Pons (tissue), 1 donor: ENCODE measurements at places on chromosomes 5 and 9.
A peak's percentile ranks its signal among the peaks of the same experiment; 100 is the strongest.

- DNase-seq = no peak
Measured at GRCh38 chr9:110911659-110912418, 126.4 kb downstream of the LPAR1 start.

- DNase-seq = no peak
Measured at GRCh38 chr5:110304176-110304575, 422.3 kb downstream of the TMEM232 start.

GRCh38 chr5:63803165-63803564 lies 159.1 kb downstream of the HTR1A start:
- DNase-seq = no peak

DNA sequence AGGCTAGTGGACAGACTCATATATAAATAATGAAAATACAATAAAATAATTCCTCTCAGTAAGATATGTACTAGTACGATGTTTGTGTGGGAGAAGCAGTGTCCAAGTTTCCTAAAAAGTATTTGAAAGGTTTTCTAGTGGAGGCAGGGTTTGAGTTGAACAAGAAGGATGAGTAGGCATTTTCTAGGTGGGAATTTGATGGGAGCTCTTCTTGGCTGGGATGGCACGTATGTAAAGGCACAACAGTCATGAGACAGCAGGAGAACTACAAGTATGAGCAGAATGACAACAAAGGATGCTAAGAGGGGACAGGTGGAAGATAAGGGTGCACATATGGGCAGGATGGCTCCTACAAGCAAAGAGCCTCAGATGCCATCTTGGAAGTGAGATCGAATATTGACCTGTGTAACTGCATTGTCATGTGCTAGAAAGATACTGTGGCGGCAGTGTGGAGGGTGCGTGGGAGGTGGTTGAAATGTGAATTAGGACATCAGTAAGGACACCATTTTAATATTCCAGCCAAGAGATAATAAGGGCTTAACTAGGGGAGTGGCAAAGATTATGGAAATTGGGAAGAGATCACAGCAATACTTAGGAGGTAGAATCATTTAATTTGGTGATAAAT lies 135.8 kb downstream of the RPS23 start:
- DNase-seq = no peak

DNA sequence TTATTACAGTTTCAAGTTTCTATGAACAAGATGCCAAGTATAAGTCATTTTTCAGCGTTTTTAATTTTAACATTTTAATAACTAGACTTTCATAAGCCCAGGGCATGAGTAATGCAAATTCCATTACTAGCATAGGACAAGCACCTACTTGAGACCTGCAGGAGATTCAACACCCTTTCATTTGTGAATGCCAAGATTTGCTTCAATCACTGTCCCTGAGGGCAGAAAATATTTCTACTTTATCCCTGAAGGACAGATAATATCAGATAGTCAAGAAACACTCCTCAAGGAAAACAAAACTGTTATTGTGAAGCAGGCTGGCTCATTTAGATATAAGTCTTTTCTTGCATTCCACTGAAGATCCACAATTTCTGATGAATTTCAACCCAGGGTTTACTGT lies 27.7 kb upstream of the ZNF622 start:
- no peak for DNase-seq

- DNase-seq = no peak
Measured at GRCh38 chr5:145157841-145158240, 677.3 kb downstream of the PRELID2 start.

DNA sequence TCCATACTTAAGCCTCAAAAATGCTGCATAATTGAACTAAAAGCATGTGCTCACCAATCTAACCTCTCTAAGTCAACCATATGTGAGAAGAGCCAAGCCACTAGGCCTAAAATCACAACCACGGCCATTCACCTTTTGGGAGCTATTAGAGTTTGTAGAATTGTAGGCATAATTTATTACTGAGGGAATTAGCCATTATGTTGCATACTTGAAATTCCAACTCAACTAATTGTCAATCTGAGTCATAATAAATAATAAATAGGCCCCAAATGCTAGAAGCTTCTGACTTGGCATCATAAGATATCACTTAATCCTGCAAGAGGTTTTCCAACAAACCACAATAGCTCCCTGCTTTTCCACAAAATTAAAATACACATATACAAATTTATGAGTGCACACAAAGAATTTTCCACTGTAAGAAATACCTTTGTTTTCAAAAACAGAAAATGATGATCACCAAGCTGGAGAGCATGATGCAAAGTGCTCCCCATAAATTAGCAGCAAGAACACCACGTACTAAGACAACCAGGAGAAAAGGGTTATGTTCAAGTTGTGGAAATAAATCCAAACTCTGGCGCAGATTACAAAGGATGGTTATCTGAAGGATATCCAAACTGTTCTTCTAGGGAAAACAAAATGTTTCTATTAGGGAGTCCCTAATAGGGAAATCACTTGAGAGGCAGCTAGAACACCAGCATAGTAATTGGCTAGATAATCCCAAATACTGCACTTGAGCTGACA lies 250.0 kb upstream of the SLC30A5 start:
- DNase-seq = no peak

DNA sequence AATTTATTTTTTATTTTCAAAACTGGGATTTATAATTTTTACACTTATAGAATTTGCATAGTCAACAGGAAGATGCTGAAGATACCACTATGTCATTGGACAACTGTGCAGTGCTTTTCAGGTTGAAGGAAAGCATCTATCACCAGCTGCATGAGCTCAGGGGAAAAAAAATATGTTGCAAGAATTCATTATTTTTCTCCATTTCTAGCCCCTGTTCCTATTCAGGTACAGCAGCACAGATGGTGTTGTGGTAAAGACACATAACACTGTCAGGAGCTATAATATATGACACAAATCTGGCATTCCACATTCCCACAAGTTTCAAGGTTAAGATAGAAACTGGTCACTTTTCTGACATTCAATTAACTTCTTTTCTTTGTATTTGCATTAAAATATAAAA lies 1088.6 kb downstream of the MAT2B start:
- DNase-seq = peak; percentile 12

- peak; percentile 55 for DNase-seq
Measured at GRCh38 chr5:56457887-56458812, 225.0 kb upstream of the ANKRD55 start.

DNA sequence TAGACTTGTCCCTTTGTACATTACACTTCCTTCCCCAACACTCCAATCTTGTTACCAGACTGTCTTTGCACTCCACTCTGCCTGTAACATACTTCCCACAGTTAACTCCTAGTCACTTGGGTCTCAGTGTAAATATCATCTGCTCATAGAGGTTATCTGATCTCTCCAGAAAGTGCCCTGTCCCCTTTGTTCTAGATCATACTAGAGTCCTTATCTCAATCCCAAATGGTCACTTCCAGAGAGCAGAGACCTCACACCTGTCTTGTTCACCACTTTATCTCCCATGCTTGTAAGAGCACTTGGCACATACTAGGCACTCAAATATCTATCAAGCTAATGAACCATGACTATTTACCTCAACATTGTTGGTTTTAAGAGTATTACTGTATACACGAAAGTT lies 30.4 kb downstream of the SETX start:
- DNase-seq = no peak

GRCh38 chr5:179820483-179821297 lies at the start of gene SQSTM1:
Gene SQSTM1, plus strand, starts transcription at chr5:179820905. Its CDS starts 32 bp downstream, at chr5:179820937.
- peak; percentile 81 for DNase-seq

- DNase-seq = no peak
Measured at GRCh38 chr9:7185612-7186011, 427.8 kb downstream of the KDM4C start.

GRCh38 chr5:151890299-151890698 lies 34.4 kb downstream of the GLRA1 start:
- DNase-seq = no peak

- DNase-seq = no peak
Measured at GRCh38 chr9:100351508-100351907, 1.2 kb downstream of the TEX10 start.

DNA sequence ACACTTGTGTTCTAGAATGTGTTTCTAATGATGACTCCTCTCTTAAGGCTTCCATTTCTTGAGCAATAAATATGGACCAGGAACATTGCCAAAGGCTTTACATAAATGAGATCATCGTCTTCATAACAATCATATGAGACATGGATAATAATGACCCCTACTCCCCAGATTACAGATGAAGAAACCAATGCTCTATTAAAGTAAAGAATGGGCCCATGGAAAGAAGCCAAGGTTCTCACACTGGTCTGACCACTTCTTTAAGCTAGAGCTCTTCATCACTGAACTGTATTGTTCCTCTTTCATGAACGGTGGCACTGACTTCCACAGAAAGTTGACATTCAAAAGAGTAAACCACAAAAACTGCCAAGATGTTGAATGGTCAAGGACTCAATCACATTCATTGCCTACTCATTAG lies 65.3 kb downstream of the MARCHF3 start:
- DNase-seq = no peak

GRCh38 chr5:80597500-80597899 lies 27.4 kb upstream of the ANKRD34B start:
- DNase-seq = no peak

GRCh38 chr5:29185558-29185957 lies 2007.9 kb upstream of the CDH6 start:
- DNase-seq = no peak

GRCh38 chr5:91272858-91273257 lies 110.3 kb downstream of the ARRDC3 start:
- DNase-seq = no peak

DNA sequence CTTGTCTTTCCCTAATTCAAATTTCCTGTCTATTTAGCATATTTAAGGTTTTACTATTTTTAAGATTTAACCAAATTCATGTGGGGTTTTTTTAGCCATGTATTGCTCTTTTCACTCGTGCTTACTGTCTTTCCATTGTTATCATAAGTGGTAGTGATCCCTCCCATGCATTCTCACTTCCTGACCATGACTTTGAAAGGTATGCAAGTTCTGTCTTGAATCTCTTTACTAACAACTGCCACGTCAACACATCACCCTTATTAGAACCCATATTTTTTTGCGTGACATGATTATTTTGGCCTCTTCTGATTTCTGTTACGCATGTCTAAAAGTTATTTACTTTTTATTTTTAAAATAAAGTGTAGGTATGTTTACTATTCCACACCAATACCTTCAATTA lies 94.7 kb upstream of the CDH6 start:
- DNase-seq = no peak

DNA sequence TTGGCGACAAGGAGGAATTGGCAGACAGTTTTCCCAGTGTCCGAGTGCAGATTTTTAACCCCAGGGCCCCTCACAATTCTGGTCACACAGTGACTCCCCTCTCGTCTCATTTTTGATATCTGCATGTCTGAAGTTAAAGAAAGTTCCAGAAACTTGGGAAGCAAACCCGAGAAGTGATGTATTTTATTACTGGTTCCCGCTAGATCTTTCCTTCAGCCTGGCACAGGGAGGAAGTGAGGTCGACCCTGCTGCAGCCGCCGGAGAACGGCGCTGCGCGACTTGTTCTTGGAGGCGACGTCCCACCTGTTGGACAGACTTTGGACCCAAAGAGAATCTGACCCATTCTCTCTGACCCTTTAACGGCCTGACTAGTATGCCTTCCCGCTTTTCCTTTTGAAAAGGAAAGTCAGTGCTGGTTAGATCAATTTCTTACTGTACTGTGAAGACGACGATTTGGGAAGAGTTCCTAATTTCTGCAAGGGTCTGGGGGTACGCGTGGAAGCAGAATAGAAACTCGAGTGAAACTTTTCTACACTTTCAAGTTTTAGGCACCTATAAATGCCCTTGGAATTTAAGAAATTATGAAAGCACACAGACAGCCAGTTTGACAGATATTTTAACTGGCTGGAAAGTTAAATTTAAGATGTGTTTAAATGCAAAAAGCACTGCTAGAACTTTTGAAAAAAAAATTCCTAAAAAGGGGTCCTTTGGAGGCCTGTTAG lies 744 bp downstream of the OTULIN start:
- peak; percentile 61 for DNase-seq

GRCh38 chr5:118968925-118969375 lies 19.4 kb downstream of the DTWD2 start:
- no peak for DNase-seq

DNA sequence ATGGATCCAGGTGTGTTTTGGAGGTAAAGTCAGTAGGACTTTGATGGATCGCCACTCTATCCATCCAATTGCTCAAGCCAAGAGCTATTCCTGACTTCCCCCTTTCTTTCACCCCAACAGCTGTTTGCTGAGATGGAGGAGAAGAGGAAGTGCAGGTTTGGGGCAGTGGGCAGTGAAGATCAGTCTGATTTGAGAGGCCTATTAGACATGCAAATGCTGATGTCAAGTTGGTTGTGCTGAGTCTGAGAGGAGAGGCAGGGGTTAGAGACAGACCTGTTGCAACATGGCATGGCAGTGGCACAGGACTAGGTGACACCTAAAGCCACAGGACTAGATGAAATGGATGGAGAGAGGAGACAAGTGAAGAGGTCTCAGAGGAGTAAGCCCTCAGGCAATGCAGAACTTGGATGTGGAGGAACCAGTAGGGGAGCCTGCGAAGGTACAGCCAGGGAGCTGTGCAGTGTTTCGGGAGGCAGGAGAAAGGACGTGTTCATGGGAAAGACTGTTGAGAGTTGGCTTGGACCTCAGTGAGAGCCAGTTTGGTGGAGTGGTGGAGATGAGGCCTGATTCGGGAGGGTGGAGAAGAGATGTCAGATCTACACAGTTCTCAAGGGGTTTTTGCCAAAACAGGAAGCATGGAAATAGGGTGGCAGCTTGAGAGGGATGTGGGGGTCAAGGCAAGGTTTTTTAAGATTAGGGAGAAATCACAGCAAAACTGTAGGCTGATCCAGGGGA lies 175.0 kb downstream of the MACROH2A1 start:
- DNase-seq = no peak

- no peak for DNase-seq
Measured at GRCh38 chr5:36887532-36887931, 11.0 kb downstream of the NIPBL start.

DNA sequence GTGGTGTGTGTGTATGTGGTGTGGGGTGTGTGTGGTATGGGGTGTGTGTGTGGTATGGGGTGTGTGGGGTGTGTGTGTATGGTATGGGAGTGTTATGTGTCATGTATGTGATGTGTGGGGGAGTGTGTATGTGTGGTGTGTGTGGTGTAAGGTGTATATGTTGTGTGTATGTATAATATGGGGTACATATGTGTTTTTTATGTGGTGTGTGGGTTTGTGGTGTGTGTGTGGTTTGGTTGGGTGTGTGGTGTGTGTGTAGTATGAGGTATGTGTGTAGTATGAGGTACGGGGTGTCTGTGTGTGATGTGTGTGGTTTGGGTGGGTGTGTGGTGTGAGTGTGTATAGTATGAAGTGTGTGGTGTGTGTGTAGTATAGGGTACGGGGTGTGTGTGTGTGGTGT lies 11.4 kb downstream of the ECSCR start:
- no peak for DNase-seq
